Retina (tissue), 1 donor: ENCODE measurements at places on chromosomes 11 and 22.

- DNase-seq = no peak
Measured at GRCh38 chr22:39155421-39155820, 2.9 kb upstream of the CBX7 start.

- no peak for DNase-seq
Measured at GRCh38 chr11:118216621-118217481, 8.0 kb downstream of the JAML start.

- no peak for DNase-seq
Measured at GRCh38 chr11:3216027-3216525, 2.5 kb downstream of the MRGPRG start.

DNA sequence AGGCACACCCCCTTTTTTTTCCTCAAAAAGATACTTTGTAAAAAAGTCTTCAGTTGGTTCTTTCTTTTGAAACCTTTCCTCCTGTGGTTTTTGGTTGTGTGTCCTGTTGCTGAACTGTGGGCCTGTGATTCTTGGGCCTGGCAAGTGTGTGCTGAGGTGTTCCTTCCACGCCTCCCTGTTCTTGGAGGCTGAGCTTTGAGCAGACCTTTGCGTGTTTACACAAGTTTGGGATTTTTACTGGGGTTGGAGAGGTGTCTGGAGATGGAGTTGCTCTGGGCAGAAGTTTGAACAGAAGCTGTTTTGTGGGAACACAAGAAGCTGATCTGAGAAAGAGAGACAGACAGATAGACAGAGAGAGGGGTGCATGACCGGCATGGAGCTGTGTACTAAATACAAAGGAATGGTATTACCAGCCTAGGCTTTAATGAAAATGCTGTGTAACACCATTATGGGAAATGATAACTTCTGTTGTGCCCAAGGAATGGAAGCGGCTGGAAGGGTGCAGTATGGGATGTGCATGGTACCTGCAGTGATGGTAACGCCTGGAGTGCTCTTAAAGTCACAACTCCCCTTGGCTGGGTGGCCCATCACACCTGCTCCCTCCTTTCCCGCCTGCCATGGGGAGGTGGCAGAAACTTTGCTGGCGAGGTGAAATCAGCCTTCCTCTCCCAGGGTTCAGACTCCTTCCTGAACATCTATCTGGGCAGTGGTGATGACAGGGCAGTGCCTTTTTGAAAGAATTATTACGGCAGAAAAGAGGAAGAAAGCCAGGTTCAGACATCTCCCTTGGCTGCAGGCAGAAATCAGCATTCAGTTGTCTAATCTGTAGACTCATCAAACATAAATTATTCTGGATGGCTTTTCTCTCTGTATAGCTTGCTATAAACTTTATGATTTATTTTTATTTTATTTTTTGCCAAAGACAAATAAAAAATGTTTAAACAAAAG, 70.4 kb downstream of the LDLRAD3 start:
- DNase-seq = no peak

DNA sequence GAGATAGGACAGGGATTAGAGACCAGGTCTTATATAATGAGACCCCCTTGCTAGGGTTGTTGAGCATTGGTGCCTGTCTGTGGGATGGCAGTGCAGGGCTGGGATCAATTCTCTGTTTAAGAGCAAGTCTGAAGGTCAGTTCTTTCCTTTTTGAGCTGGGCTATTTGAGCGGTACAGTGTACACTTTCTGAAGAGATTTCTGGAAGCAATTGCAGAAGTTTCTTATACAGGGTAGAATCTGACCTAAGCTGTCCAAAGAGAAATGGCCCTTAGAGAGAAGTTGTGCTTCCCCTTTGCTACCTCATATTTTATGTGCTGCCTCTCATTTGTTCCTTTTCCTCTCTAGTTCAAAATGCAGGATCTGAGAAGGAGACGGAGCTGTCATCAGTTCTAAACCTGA, 35.8 kb downstream of the CSTPP1 start:
- DNase-seq = no peak

DNA sequence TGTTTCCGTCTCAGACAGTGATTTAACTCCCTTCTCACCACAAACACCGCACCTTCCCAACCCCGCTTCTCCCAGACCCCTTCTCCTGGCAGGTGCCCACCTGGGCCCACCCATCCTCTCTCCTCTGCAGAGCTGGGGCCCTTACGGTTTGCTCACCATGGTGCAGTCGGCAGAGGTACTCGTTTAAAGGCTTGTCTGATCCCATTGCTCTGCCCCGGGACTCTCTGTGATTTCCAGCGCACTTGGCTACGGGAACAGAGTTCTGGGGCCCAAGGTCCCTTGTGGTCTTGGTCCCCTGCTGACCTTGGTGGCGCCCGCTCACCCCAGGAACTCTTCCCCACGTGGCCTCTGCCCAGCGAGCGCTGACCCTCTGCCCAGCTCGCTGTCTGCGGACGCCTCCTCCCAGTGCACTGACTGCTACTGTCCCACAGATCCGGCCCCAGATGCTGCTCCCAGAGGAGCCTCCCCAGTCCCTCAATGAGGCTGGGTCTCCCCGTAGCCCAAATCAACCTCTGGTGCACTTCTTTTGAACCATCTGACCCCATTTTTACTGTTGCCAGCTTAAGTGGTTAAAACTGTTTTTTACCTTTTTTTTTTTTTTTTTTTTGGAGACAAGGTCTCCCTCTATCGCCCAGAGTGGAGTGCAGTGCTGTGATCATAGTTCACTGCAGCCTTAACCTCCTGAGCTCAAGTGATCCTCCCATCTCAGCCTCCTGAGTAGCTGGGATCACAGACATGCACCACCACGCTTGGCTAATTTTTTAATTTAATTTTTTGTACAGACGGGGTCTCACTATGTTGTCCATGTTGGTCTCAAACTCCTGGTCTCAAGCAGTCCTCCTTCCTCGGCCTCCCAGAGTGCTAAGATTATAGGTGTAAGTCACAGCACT, 21.3 kb upstream of the CTSD start:
- DNase-seq = no peak

DNA sequence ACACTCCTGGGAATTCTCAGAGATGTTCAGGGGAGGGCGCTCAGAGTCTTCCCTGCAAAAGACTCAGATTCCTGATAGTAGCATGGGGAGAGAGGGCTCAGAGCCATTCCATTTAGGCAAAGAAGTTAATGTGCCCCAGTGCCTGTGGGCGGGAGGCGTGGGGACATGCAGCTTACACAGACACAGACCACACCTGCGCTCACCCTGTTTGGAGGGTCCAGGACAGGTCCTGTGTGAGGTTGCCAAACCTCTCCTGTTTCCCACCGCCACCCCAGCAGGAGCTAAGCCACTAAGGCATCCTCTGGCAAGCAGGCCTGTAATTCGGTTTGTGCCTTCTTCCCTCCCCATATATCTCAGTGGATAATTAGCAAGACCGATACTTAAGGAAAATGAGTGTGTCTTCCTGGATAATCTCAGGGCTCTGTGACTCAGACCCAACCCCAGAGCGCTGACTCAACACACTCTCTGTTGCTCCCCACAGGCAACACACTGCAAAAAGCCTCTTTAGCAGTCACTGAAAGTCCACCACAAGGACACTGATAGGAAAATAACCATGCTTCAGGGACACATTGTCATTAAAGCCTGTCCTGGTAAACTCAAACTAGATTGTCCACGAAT, 118.9 kb upstream of the LMO1 start:
- no peak for DNase-seq

GRCh38 chr11:77966338-77966737, 28.1 kb downstream of the INTS4 start:
- DNase-seq = no peak

DNA sequence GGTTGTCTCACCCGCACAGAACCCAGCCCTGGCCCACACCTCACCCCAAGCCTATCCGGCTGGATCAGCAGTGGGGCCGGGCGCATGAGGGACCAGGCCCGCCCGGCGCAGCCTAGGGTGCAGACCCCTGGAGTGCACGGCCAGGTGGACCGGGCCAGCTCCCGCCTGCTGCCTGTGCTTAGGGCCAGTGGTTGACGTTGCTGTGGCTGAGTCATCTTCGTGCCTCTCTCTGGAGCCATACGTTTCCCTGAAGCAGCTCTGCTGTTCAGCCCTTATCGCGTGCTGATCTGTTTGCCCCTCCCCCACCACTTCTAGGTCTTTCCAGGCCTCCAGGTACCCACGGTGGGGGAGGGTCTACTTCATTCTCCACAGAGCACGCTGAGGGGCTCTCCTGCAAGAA, 39.5 kb downstream of the CDKN1C start:
- no peak for DNase-seq

- no peak for DNase-seq
Measured at GRCh38 chr11:36432738-36433137, 77.3 kb downstream of the TRAF6 start.

DNA sequence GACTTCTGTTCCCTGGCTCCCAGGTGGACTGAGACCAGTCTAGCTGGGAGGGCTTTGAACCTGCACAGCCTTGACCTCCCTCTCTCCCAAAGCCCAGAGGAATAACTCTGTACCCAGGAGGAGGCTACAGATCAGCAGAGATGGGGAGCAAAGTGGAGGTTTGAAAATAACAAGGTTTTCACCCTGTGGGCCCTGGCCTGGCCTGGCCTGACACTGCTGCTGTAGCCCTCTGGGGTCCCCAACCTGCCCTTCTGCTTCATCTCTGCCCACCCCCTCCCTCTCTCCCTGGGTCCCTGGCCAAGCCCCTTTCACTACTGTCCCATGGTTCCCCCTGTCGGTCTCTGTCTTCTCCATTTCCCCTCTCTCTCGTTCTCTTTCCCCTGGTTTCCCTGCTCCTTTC, 225.2 kb downstream of the BUD13 start:
- no peak for DNase-seq

DNA sequence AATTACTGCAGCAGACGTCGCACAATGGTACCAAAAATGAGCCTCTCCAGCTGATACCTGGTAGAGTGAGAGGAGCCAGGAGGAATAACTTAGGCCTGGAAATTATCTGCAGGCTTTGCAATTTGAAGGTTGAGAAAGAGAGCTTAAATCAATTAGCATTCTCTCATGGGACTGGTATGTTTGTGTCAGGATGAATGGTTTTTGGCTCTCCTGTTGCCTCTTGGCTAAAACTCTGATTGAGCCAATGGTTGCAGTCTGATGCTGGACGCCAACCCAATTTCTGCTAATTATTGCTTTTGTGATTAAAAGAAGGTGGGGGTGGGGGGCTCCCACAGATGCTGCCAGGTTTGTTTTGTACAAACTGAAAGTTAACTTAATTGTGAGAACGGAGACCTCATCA, 12.5 kb upstream of the NELL1 start:
- DNase-seq = no peak
